ENCODE measurements at places on chromosomes 2 and 18. TPM values are rescaled to one million over a fixed set of nuclear protein-coding genes. Genes with fewer than 3 reads are reported as not detected.

Gene CDCA7
- total RNA-seq = 65.2 TPM

Gene MAPK4
- not detected for total RNA-seq

Gene EVA1A
- not detected for total RNA-seq

Gene MYL1
- total RNA-seq = not detected

Gene AQP4
- total RNA-seq = not detected

Gene TRIP12
- 224 TPM for total RNA-seq

Gene KIAA2012
- not detected for total RNA-seq

Gene KRTCAP3
- 7.5 TPM for total RNA-seq

Gene SLC40A1
- total RNA-seq = 4.4 TPM

Gene G6PC2
- total RNA-seq = not detected

Gene CACNB4
- 0.30 TPM for total RNA-seq

Gene IHH
- not detected for total RNA-seq

Gene MERTK
- 0.20 TPM for total RNA-seq

Gene CD207
- total RNA-seq = not detected

Gene NT5DC4
- not detected for total RNA-seq

Gene CXCR4
- total RNA-seq = 212 TPM

Gene ANO7
- 0.91 TPM for total RNA-seq

Gene SAG
- total RNA-seq = 0.10 TPM

Gene CFC1
- total RNA-seq = not detected

Gene TUBA4B
- not detected for total RNA-seq

Gene OSBPL1A
- total RNA-seq = 0.93 TPM

Gene KCNG2
- not detected for total RNA-seq

Gene MIB1
- total RNA-seq = 57.8 TPM

Gene MAP2
- total RNA-seq = not detected

Gene MEP1B
- total RNA-seq = not detected
